ENCODE measurements at places on chromosomes 4 and X.
A peak's percentile ranks its signal among the peaks of the same experiment; 100 is the strongest.

GRCh38 chr4:187124331-187124730 is 400.7 kb upstream of the FAT1 start:
- no peak for DNase-seq

GRCh38 chrX:30935985-30936384 is 46.9 kb upstream of the TAB3 start:
- no peak for DNase-seq

DNA sequence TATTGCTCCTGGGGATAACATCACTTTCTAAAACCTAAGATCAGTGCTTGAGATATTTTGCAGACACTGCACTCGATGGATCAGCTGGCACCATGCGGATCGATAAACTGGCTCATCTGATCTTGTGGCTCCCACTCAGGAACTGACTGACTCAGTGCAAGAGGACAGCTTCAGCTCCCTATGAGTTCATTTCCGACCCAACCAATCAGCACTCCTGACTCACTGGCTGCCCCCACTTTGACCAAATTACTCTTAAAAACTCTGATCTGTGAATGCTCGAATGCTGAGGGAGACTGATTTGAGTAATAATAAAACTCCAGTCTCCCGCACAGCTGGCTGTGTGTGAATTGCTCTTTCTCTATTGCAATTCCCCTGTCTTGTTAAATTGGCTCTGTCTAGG is 110.1 kb downstream of the ANAPC4 start:
- no peak for DNase-seq

DNA sequence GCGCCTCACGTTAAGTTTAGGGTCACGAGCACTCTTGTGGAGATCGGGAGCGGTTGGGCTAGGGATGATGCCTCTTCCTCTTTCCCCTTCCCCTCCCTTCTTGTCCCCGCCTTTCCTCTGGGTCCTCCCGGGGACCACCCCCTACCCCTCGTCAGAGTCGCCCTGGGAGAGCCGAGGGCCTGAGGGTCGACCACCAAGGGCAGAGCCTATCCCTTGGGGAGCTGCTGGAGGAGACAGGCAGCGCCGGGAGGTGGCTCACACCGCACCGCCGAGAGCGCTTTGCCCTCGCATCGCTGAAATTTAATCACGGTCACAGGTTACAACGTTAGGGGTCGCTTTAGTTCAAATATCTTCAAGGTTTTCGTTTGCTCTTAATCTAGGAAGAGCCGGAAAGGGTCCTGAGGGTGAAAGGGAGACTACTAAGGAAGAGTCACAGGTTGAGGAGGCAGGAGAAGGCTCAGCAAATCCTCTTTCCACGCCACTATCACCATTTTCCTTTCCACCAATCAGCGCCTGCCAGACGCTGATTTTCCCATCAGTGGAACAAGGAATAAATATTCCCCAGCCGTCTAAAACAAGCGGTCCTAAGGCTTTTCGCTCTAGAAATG is 528 bp upstream of the SNCA start:
- peak; percentile 23 for DNase-seq

DNA sequence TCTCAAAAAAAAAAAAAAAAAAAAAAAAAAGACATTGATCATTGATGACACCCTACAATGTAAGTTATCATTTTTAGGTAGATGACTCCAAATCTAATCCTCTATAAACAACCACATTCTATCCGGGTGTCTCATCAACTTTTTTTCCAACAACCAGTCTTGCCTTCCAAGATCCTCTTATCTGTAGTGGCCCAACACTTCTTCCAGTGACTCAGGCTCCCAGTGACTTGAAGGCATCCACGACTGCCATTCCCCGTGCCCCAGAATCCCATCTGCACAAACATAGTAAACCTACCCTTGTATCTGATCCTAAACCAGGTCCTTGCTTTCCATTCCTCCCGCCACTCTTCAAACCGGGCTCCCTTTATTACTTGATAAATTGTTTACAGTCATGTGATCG is 15.6 kb upstream of the TSPAN5 start:
- no peak for DNase-seq

DNA sequence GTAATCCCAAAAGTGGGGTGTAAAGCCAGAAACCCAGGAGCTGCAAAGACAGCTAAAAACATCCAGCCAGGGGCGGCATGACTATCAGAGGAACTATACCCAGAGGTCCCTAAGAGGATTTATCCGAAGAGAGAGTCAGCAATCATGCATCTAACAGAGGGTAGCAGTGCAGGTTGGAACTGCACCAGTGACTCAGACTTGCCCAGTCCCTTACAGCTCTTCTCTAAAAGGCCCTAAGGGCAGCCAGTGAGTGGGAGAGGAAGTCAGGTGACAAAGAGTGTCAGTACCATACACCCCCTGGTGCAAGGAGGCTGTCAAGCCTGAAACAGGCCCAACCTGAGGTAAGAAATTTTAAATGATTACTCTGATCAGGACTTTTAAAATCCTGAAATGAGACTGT is 88.1 kb downstream of the CAMK2D start:
- peak; percentile 59 for DNase-seq

- no peak for DNase-seq
These were observed 550.9 kb downstream of the GLUD2 start for GRCh38 chrX:121598356-121598755.

GRCh38 chrX:4225086-4225485 is 511.6 kb upstream of the PRKX start:
- no peak for DNase-seq

DNA sequence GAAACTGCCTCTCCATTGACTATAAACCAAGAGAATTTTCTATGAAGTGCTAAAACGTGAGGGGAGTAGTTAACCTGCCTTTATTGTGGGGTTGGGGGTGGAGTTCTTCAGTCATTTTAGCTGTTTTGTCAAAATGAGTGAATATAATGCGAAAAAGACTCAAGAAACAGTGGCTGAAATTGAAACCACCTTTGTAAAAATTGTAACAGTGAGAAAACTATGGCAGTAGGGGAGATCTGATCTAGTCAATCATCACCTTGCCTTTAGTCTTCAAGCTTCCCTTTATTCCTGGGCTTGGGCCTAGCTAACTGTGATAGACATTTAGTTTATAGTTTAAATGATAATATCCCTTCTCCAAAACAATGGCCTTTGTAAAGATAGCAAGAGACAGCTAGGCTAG is 1927.3 kb downstream of the STIM2 start:
- DNase-seq = no peak

DNA sequence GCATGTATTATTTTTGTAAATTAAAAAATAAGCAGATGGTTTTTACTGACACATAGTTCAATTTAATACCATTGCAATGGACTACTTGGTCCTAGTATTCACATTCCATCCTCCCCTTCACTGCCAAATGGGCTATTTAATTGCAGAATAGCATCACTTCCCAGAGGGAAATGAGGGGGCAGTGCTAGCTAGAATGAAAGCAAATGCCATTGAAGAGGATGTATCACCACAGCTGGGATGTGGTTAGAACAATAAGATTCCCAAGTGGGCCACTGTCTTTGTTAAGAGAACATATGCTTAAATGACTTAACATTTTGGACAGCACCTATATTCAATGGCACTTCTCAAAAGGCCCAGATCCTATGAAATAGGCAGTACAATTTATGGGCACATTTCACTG is 224.7 kb downstream of the RBMX2 start:
- DNase-seq = no peak

GRCh38 chr4:152585023-152585441 is 49.1 kb upstream of the FBXW7 start:
- peak; percentile 3 for DNase-seq

- DNase-seq = peak; percentile 58
These were observed at the start of gene TLR10 for GRCh38 chr4:38782452-38783108. TLR10 (minus strand) TSS chr4:38782990; CDS start chr4:38775590, 7,400 bp downstream.

GRCh38 chr4:15427701-15428100 is at the start of gene C1QTNF7:
C1QTNF7 (plus strand) TSS chr4:15428033; CDS start chr4:15435744, 7,711 bp downstream.
- DNase-seq = no peak
